ENCODE measurements at places on chromosomes 2 and 18.

DNA sequence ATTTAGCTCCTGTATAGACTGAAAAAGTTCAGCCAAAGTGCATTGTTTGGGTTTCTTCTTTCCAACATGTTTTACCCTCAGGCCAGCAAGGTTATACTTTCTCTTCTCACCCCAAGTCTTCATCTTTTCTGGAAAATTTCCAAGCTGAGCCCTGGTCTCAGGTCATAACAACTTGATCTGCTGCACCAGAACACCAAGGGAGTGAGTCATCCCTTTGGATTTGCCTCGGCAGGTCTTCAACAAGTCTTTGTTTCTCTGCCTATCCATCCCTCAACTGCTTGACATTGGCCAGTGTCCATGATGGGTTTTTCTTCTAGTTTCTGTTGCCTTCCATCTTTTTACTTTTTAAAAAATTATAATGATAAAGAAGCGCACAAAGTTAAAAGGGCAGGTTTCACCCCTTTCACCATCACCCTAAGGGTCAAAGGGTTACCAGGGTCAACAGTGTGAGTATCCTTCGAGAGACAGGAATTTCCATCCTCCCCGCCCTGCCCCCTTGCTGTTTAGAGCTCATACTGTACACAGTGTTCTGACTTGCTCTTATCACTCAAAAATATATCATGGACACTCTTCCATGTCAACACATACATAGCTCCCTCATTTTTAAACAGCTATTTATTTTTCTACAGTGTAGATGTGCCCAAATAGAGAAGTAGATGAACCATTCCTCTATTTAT is 5.7 kb upstream of the SPATS2L start:
- no peak overlapping the region for H3K4me3 ChIP-seq
- H3K27ac ChIP-seq, result no peak overlapping the region
- no peak for DNase-seq
- no peaks in the 10 kb centered on the region for H3K36me3 ChIP-seq
- peaks cover 54% of the 10 kb centered on the region for H3K4me1 ChIP-seq

- no peak overlapping the region for H3K27ac ChIP-seq
- peaks cover 13% of the 10 kb centered on the region for H3K4me1 ChIP-seq
- H3K27me3 ChIP-seq, result no peaks in the 10 kb centered on the region
- no peak for DNase-seq
Observed at GRCh38 chr18:32420084-32420750, 50.5 kb downstream of the GAREM1 start.

GRCh38 chr2:52260904-52261303 is 1229.0 kb upstream of the NRXN1 start:
- no peaks in the 10 kb centered on the region for H3K27me3 ChIP-seq
- no peaks in the 10 kb centered on the region for H3K4me1 ChIP-seq
- H3K27ac ChIP-seq, result no peak overlapping the region

GRCh38 chr18:52325997-52326396 is 14.0 kb upstream of the DCC start:
- no peaks in the 10 kb centered on the region for H3K27me3 ChIP-seq
- no peaks in the 10 kb centered on the region for H3K4me1 ChIP-seq
- DNase-seq, result no peak
- H3K27ac ChIP-seq, result no peak overlapping the region
- no peak overlapping the region for H3K4me3 ChIP-seq
- H3K36me3 ChIP-seq, result no peaks in the 10 kb centered on the region

DNA sequence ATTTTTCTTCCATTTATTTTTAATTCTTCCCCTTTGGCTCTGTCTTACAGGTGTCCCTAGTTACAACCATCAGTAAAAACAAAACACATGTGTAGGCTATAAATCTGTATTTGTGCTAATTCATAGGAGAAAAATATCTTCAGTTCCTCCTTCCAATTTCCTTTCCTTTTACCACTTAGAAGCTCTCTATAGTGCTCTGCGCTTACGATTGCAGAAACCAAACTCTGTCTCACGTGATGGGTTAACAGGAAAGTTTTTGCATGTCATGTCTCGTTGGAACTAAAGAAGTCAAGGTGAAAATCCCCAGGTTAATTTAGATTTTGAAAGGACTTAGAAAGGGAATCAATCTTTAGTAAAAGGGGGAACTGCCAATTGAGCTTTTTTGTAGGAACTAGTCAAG is 1390.5 kb upstream of the ZEB2 start:
- no peak overlapping the region for H3K27ac ChIP-seq
- no peaks in the 10 kb centered on the region for H3K36me3 ChIP-seq
- no peaks in the 10 kb centered on the region for H3K27me3 ChIP-seq
- DNase-seq, result no peak
- H3K4me1 ChIP-seq, result no peaks in the 10 kb centered on the region
- H3K4me3 ChIP-seq, result no peak overlapping the region

DNA sequence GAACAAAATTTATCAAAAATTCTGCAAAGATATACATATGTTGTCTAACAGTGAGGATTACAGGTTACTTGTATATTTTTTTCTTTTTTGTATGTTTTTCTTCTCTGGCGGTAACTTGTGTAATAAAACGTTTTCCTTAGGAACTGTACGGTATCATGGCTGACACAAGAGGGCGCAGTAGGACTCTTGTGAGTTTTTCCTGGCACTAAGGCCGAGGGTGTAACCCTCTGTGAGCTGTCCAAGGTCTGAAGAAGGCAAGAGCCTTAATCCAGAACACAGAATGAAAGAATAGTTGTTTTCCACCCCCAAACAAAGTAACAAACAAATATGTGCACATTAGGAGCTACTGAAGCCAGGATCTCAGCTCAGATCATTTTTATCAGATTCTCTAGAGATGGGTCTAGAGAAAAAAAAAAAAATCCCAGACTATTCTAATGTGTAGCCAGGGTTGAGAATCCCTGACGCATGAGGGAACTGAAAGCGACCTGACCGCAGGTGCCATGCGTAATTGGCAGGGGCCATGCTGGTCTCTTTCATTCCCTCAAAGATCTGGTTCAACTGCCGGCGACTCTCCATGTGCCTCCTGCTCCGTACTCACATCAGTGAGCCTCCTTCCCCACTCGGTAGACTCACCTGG is 27.0 kb downstream of the TMEM200C start:
- H3K4me3 ChIP-seq, result no peak overlapping the region
- H3K36me3 ChIP-seq, result no peaks in the 10 kb centered on the region
- H3K27ac ChIP-seq, result no peak overlapping the region
- no peaks in the 10 kb centered on the region for H3K27me3 ChIP-seq
- DNase-seq, result peak; percentile 83

All from HepG2 (cell line).